ENCODE measurements at places on chromosomes 11 and 22.

DNA sequence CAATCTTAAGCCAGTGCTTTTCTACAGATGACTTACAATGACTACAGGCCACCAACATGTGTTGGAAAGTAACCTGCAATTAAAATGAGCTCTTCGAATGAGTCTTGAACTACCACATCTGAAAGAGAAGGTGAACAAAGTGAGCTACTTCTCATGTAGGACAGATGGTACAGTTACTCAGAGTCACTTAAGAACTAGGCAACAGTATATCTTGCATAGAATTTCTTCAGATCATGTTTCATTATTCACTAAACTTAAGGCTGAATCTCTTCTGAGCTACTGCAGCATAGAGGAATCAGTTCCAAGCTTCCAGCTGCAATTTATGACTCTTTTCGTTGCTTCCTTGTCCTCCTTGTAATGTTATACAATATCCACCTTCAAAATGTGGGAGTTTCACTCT lies 270.9 kb downstream of the TTC28 start:
- no peak overlapping the region for H3K4me3 ChIP-seq
- peak overlapping the region; percentile 85 for H3K27ac ChIP-seq
- DNase-seq = no peak
- peaks cover 39% of the 10 kb centered on the region for H3K36me3 ChIP-seq

GRCh38 chr11:68257477-68258362 lies 14.1 kb downstream of the C11orf24 start:
- H3K4me1 ChIP-seq = peaks cover 21% of the 10 kb centered on the region
- DNase-seq = peak; percentile 98
- H3K4me3 ChIP-seq = no peak overlapping the region
- no peak overlapping the region for H3K27ac ChIP-seq
- H3K27me3 ChIP-seq = peaks cover 9% of the 10 kb centered on the region
- H3K36me3 ChIP-seq = peaks cover 10% of the 10 kb centered on the region

DNA sequence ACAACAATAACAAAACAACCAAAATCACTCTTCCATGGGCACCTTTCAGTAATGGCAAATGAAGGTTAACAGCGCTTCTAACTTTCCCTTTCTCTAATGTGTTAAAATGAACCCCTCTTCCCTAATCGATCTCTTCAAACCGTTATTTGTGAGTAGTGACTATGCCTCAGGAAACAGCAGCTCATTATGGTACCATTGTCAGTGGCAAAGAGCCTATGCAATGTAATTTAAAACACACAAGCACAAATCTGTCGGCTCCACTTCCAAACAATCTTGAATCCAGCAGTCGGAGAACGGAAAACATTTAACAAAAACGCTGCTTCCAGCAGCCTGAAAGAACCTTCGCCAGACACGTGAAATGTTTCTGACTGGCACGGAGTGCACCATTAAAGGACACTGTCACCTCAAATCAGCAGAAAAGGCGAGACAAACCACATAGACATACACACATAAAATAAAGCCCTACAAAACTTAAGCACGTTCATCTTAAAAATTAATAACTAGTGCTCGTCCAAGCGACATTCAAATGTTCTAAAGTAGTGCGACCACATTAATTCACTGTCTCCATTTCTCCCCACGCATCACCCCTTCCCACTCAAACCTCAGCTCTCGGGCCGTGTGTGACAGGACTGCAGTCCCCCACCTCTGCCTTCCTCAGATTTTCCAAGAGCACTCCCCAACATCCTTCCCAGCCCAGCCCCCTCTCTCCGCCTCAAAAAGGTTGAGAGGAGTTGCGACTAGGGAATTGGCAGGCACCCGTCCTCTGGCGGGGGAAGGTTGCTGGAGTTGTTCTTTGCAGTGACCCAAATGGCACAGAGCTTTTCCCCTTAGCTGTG lies 748 bp downstream of the RAB30 start:
- peaks cover 22% of the 10 kb centered on the region for H3K36me3 ChIP-seq
- H3K27ac ChIP-seq = no peak overlapping the region
- no peaks in the 10 kb centered on the region for H3K27me3 ChIP-seq
- no peak overlapping the region for H3K4me3 ChIP-seq
- peak; percentile 42 for DNase-seq

- H3K27me3 ChIP-seq = peaks cover 26% of the 10 kb centered on the region
- DNase-seq = peak; percentile 86
- H3K4me1 ChIP-seq = peaks cover 34% of the 10 kb centered on the region
- peak overlapping the region; percentile 91 for H3K27ac ChIP-seq
- peak overlapping the region; percentile 87 for H3K4me3 ChIP-seq
- H3K36me3 ChIP-seq = no peaks in the 10 kb centered on the region
Observed at GRCh38 chr22:45268167-45268957, 16.4 kb upstream of the UPK3A start.

DNA sequence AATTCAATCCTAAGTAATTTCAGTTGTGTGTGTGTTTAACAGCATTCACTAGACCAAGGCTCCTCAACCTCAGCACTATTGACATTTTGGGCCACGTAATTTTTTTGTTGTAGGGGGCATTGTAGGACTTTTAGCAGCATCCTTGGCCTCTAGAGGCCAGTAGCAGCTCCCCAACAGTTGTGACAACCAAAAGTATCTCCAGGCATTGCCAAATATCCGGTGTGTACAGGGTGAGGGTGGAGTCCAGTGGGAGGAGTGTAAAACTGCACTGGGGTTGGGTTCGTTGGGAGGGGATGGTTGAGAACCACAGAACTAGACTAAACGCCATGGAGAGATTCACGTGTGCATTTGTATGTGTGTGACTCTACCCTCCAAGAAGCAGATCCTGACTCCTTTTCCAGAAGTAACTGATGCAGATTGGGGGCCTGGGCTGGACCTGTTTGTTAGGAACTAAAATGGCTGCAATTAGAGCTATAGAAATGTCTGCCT lies 5.9 kb upstream of the PHF21A start:
- no peaks in the 10 kb centered on the region for H3K36me3 ChIP-seq
- DNase-seq = no peak
- H3K4me1 ChIP-seq = peaks cover 25% of the 10 kb centered on the region
- no peaks in the 10 kb centered on the region for H3K27me3 ChIP-seq
- H3K4me3 ChIP-seq = no peak overlapping the region
- H3K27ac ChIP-seq = no peak overlapping the region

Data from nephron progenitor cell (in vitro differentiated cells).